ENCODE measurements at places on chromosomes 7 and 10. TPM values are rescaled to one million over a fixed set of nuclear protein-coding genes. Genes with fewer than 3 reads are reported as not detected.

PNLIPRP1 gene
- total RNA-seq, result not detected

AUTS2 gene
- total RNA-seq, result 12.8 TPM

RBM20 gene
- 0.68 TPM for total RNA-seq

GRCh38 chr7:68314208-68314607 lies 1284.1 kb upstream of the AUTS2 start:
- DNase-seq, result no peak

DNA sequence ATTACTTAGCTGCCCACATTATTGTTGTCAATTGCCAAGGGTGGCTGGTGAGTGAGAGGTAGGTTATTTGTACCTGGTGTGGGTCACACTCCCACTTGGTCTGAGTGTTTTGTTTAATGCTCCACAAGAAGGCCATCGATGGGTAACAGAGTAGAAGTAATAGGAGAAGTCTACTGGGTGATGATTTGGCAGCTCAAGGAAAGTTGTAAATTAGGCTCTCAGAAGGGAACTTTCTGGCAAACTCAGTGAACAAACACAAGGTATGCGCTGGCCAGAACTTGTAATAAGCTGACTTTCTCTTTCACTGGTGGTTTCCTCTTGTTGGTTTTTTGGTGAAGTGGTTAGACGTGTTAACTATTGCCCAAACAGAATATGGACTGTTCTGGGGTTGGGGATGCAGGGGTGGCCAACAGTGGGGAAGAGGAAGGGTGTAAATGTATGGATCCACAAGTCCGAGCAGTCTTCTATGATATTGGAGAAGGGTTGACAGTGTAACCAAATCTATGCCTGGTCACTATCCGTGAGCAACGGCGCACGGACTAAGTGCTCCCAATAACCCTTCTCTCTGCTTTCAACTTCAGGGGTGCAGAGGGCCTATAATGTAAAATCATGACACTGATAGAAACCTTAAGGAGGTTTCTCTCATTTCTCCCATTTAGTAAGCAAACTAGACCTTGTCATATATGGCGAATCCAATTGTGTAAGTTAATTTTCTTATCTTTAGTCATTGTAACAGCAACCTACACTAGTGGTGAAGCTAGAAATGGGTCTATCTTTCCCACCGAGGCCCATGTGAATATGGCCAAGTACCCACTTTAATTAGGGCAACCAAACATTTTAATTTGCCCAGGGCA lies 212.8 kb downstream of the PTEN start:
- DNase-seq, result no peak

DNA sequence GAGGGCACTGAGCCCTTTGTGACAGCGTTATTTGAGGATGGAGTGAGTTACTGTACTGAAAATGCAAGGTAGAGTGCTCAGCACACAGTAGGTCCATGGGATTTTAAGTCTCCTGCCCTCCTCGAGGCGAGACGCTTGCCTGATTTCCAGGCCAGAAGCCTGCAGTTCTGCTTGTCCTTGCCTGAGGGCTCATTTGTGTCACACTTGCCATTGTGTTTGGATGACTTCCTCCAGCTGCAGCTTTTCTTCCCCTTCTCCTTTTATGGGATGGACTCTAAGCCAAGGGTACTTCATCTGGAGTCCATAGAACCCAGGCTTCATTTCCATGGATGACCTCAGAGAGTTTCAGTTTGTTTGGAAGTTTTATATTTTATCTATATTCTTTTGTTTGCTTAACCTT lies 304.2 kb upstream of the BMPER start:
- no peak for DNase-seq

DNA sequence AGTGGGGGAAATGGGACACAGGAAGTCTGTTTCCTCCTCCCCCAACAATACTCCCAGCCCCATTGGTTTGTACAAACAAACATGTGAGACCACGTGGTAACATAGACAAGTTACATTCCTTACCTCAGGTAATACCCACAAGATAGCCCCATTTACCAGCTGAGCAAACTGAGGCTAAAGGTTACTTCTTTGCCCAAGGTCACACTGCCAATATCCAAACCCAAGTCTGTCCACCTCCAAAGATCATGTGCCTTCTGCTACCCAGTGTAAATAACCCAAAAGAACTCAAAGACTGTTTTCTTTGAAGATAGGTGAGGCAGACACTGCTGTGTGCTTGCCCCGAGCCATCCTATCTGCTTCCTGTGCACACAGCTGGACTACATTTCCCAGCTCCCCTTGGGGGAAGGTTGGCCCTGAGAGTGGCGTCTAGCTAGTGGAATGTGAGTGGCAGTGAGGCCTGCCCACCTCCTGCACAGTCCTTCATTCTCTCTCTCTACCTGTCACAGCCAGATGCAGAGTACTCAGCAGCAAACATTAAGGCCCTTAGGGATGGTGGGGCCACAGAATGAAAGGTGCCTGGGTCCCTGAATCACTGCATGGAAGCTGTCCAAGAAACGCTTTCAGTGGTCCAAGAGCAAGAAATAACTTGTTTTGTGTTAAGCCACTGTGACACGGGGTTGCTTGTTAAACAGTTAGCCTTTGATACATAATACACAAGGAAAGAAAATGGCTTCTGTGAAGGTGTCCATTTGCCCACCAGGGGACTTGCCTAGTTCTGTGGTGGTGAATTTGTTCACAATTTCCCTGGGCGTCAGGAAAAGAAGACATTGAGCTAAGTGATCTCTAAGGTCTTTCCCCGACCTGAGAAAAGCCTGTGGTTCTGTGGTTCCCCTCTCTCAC lies 257.7 kb upstream of the NFE2L3 start:
- no peak for DNase-seq

- DNase-seq, result no peak
These were observed 59.3 kb downstream of the PRTFDC1 start for GRCh38 chr10:24893127-24893526.

GRCh38 chr10:132142396-132143161 lies 44.2 kb upstream of the DPYSL4 start:
- DNase-seq, result no peak

- no peak for DNase-seq
These were observed 3.3 kb downstream of the PPIF start for GRCh38 chr10:79350407-79351154.

- DNase-seq, result no peak
These were observed at the start of gene ADAP1 for GRCh38 chr7:954330-955238. Gene ADAP1 (minus strand): TSS chr7:954680. CDS start chr7:954477, 203 bp downstream.

DNA sequence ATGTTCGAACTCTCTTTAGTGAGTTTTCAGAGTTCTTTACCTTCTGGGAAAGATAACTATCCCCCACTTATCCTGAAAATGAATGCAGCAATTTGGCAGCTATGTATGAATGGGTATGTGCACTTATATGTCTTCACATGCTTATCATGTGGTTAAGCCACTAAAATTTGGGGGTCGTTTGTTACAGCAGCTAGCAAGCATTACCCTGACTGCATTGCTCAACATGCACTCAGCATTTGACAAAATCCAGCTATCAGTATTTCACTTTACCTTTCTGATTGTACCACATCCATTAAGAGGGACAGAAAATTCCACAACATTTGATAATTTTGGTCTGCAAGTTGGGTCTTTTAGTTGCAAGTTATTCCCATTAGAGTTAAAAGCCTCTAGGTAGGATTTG lies 9.7 kb downstream of the CUZD1 start:
- DNase-seq, result no peak

Data from glomerular endothelial cell (primary cell).